Non-pigmented ciliary epithelial cell (primary cell): ENCODE measurements at places on chromosomes 2 and 18.
A peak's percentile ranks its signal among the peaks of the same experiment; 100 is the strongest.

DNA sequence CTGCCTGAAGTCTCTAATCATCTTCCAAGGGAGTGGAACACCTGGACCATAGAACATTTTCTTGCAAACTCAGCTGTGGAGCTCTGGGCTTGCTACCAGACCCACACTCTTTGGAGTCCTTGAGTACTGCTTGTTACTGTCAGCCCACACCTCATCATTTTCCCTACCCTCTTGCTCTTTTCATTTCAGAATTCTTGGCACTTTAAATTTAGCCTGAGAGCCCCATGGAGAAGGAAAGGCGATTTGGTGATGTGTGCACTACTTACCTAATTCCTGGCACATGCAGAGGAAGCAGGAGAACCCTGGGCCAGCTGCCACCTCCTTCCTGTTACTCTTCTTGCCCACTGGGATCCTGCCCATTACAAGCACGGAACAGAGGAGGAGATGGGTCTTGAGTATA, 31.7 kb downstream of the TMEM178A start:
- no peak for DNase-seq

- DNase-seq = no peak
Observed at GRCh38 chr18:45444040-45444439, 171.2 kb upstream of the SLC14A2 start.

- DNase-seq = peak; percentile 84
Observed at GRCh38 chr2:27954771-27955383, 64.3 kb downstream of the BABAM2 start.

DNA sequence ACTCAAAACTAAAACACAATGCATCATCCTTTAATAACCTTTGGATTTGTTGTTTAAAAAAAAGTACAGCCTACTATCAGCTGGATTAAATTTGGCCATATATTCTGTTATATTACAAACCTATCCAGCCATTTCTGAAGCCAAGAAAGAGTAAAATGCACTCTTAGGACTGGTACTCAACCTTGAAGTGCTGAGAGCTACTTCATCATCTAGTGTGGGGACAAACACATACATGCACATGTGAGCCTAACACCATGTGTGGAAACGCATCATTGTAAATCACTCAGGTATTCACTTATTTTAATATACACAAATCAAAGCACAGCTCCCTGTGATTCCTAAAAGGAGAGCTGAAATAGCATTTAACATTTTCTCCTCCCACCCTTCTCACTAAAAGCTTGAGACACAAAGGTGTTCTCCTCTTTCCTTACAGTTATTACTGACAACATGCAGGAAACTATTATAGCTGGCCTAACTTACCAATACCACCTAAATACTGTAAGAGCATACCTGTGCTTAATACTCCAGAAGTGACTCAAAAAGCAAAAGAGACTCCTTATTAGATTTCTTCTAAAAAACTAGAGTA, 7.5 kb downstream of the BAZ2B start:
- no peak for DNase-seq

- DNase-seq = peak; percentile 10
Observed at GRCh38 chr2:148096012-148096411, 75.1 kb downstream of the MBD5 start.

GRCh38 chr2:148615381-148615841, 29.1 kb upstream of the EPC2 start:
- no peak for DNase-seq

DNA sequence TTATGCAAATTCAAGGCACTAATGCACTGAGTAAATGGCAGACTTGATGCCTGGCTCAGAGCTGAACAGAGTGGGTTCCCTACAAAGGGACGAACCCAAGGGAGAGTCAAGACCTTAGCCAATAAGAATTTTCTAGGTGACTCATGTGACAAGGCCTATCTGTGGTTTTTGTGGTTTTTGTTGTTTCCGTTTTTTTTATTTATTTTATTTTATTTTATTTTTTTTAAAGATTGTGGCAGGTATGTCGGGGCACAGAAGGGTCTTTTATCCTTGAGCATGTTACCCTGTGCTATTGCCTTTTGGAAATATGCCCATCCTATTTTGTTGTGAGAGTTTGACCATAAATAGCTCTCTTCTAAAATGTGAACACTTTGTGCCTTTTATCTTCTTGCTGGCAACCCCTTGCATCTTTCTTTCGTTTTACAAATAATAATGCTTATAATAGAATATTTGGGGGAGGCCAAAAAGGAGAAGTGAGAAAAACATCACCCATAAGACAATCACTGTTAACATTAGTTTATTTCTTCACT, 113.4 kb upstream of the AQP4 start:
- DNase-seq = no peak

- DNase-seq = no peak
Observed at GRCh38 chr2:235506291-235506996, 12.6 kb downstream of the AGAP1 start.

DNA sequence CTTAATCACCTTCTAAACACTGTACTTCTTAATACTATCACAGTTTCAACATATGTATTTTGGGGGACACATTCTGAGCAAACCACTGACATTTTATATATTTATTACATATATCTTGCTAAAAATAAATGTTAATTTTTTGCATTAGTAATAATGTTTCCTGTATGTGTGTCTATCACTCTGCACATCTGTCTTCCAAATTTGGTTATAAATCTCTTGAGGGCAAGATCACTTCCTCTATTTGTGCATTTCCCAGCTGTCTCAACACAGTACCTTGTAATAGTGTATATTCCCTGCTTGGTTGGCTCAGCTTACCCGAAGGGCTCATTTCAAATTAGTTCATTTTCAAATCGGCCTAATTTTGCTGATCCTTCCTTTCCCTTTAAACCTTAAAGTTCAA, 617.1 kb upstream of the GYPC start:
- DNase-seq = no peak

- no peak for DNase-seq
Observed at GRCh38 chr18:74533666-74534065, 634 bp upstream of the CNDP1 start.

DNA sequence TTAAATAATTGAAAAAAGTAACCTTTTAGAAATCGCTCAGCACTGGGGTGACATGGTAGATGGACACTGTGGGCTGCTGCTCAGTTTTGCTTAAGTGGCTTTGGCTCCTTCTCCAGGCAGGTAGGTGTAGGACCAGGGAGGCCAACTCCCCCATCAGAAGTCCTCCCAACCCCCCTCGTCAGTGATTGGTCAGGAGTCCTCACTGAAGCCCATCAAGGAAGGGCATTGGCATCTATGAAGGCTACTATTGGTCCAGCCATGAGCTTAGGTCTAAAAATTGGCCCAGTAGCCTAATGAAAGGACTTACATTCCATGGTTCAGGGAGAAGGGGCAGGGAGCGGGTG, 34.7 kb downstream of the ST3GAL5 start:
- no peak for DNase-seq

- peak; percentile 13 for DNase-seq
Observed at GRCh38 chr18:30088238-30089015, 954.1 kb downstream of the DSC3 start.

DNA sequence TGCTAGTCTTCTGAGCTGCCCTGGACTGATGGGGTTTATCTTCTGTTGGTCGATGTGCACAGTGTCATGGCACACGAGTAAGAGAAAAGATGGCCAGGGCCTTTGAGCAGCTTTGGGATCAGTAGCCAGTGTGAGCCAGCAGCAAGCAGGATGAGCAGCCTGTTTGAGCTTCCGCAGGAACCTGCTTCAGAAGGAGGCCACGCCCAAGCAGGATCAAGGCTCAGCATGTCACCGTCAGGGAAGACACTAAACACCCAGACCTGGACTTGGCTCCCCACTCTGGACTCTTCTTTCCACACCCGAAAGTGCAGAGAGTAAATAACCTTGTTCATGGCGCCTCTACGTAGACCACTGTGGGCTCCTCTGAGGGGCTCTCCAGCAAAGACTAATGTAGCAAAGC, 25.2 kb upstream of the ASB1 start:
- no peak for DNase-seq

- no peak for DNase-seq
Observed at GRCh38 chr2:206937555-206937954, 1.8 kb upstream of the CPO start.

DNA sequence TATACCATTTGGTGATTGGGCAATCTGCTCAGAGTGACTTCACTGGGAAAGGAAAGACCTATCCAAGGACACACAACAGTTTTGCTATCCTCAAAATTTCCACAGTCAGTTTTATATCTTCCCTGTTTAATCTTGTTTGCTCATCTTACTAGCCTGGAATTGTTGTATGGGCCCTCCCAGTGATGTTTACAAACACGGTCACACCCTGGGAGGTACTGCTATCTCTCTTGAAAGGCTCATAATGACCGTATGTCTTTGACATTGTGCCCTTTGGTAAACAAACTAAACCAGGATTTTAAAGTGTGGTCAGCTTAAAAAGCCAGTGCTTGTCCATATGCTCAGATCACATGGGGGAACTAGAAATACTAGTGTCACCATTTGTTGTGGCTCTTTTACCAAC, 277.0 kb downstream of the CDH2 start:
- no peak for DNase-seq

DNA sequence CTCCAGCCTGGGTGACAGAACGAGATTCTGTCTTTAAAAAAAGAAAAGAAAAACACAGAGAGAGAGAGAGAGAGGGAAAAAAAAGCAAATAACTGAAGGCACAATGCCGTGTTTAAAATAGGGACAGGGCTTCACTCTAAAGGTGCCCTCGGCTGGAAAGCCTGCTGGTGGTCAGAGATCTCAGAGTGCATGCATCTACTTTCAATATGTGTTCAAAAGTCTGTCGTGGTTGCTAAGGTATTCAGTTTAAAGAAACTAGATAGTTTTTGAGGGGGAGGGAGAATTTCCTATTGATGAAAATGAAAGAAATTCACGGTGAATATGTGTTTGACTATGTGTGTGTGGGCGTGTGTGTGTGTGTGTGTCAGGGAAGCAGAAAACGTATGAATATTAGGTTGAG, 11.0 kb upstream of the CBLN2 start:
- DNase-seq = peak; percentile 43

DNA sequence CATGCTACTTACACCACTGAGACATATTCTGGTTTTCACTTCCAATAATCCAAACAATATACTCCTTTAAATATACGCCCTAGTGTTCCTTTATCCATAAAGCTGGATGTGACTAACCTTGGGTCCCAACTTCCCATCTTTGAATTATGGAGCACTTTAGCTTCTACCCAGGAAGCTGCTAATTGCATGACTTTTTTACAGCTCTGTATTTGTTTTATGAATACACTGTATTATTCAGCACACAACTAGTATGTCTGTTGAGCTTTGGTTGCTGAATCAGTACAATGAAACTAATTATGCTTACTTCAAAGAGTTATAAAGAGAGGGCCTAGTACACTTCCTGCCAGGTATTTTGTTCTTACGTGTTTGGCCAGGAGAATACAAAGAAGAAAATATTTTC, 118.5 kb downstream of the BAZ2B start:
- no peak for DNase-seq

DNA sequence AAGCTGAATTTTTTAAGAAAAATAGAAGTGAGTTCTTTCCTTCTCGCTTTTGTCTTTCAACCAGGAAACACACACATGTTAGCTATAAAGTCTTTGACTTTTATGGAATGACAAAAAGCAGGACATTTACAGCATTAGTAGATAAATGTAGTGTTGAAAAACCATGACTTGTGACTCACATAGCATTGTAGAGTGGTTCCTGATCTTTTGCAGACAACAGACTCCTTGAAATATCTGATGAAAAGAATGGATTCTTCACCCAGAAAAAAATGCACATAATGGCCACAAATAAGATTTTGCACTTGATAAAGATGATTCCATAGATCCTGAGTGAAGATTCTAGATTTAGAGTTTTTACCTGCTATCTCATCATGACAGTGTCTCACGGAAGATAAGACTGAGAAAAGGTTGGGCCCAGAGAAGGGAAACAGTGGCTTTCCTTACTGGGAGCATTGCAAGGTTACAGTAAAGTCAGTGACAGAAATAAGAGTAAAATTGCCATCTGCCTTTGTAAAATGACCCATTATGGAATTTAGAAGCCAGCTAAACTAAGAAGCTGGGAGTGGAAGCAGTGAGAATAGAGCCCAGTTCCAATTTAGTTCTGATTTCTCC, 14.0 kb downstream of the SMARCAL1 start:
- no peak for DNase-seq

DNA sequence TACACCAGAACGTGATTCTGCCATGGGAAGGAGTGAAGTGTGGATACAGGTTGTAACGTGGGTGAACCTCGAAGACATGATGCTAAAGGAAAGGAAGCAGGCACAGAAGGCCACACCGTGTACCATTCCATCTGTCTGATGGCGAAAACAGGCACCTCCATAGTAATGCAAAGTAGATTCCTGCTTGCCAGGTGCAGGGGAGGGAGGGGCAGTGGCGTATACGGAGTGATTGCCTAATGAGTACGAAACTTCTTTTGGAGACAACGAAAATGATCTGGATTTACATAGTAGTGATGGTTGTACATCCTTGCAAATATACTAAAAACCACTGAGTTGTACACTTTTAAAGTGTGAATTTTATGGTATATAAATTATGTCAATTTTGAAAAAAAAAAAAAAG, 106.7 kb downstream of the GBX2 start:
- DNase-seq = no peak

GRCh38 chr18:67875944-67876343, 359.4 kb upstream of the DSEL start:
- no peak for DNase-seq

GRCh38 chr18:30081122-30081521, 961.4 kb downstream of the DSC3 start:
- no peak for DNase-seq

DNA sequence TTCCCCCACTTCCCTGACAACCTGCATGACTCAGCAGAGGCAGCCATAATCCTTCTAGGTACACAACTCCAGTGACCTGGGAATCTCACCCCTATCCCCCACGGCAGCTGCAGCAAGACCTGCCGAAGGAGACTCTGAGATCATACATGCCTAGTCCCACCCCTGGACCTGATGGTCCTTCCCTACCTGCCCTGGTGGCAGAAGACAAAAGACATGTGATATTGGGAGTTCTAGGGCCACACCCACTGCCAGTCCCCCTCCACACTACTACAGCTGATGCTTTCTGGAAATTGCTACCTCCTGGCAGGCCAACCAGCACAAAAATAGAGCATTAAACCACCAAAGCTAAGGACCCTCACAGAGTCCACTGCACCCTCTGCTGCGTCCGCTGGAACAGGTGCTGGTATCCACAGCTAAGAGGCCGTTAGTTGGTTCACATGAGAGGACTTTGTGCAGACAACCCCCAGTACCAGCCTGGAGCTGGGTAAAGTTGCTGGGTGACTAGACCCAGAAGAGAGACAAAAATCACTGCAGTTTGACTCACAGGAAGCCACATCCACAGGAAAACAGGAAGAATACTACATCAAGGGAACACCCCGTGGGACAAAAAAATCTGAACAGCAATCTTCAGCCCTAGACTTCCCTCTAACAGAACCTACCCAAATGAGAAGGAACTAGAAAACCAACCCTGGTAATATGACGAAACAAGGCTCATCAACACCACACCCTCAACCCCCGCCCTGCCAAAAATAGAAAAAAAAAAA, 12.5 kb downstream of the MARCO start:
- DNase-seq = no peak
